Right atrium auricular region (tissue), 2 donors: ENCODE measurements at places on chromosomes 16 and 17. TPM values are rescaled to one million over a fixed set of nuclear protein-coding genes. Genes with fewer than 3 reads are reported as not detected.

Gene USP43
- 0.24 TPM for total RNA-seq

Gene GDPD3
- not detected for total RNA-seq

- no peak for DNase-seq
Observed at GRCh38 chr17:1970843-1971384, 54.2 kb downstream of the RTN4RL1 start.

DNA sequence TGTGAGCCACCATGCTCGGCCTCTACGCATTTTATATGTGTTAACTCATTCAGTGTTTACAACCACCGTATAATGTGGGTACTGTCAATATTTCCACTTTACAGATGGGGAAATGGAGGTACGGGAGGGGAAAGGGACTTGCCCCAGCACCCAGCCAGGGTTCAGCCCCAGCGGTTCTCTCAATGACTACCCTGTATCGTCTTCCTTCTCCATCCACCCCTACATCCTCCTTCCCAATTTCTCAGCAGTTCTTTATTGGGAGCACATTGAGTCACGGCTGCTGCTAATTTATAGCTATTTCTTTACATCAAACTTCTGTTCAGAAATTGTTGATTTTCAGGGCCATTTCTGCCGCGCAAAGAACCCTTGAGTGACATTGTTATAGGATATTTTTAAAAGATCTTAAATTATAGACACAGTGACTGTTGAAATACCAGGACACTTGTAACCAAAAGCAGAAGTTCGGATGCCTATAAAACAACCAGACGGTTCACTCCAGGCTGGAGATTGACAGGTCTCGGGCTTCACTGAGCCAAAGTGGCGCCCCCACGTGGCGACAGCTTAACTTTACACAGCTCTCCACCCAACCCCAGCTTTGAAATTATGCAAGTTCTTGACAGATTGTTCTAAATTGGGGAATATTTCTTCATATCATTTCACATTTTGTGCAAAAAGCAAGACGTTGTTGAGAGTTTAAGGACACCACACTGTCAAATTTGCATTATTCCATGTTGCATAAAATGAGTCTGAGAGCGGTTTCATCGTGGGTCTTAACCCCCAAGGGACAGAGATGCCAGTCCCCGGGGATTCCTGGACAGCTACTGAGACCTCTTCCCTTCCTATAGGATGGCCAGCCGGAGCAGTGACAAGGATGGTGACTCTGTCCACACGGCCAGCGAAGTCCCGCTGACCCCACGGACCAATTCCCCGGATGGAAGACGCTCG is 11.8 kb downstream of the SYT17 start:
- DNase-seq = peak; percentile 78

Gene CD300LG
- total RNA-seq = 11.8 TPM

GRCh38 chr16:27867122-27868110 is 196.1 kb downstream of the GSG1L start:
- no peak for DNase-seq

Gene AURKB
- not detected for total RNA-seq

DNA sequence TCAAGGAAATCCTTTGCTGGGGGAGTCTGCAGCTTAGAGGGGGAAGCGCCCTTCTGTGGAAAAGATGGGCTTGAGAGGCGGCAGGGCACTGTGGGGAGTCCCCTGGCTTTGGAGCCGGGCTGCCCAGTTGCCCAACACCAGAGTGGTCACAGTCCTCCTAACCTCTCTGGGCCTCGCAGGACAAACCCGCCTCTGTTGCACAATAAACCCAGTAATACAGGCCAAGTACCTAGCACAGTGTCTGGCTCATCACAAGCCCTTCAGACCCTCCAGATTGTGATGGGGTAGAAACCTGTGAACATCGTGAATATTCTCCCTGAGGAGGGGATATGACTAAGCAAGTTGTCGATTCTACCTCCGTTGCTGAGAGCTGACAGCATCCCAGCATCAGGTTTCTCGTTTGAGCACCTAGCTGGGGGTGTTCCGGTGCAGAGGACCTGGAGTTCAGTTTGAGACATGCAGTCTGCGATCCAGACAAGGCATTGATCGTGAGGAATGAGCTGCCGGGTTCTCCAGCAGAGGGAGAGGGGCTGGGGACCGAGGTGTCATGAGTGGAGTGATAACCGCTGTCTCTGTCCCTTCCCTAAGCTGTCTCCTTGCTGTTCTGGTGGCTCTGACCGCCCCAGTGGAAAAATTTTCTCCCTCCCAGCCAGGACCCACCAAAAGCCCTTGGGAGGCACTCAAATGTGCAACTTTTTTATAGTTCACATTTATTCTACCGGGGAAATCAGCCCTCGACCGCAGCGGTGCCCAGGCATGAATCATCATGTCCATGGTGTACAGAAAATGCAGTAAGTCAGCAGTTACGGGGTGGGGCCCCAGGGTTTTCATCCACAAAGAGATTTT is 161.9 kb downstream of the WSCD1 start:
- peak; percentile 40 for DNase-seq

Gene ACSM2A
- total RNA-seq = not detected

- DNase-seq = no peak
Observed at GRCh38 chr16:67228034-67228785, 1.3 kb downstream of the TMEM208 start.
